Activated T-helper 2 cell treated with anti-CD3 and anti-CD28 coated beads, Interferon-gamma antibody, Interleukin-2, Interleukin-4, amounts not matched to agents 10 μg/mL and 5 μg/mL and 100 μg/mL, durations not matched to agents 14 hours and 24 hours and 36 hours (primary cell): ENCODE measurements at places on chromosomes 7 and 10. TPM values are rescaled to one million over a fixed set of nuclear protein-coding genes. Genes with fewer than 3 reads are reported as not detected.

The ANKRD2 gene
- total RNA-seq: 0.18 and 0.57 TPM in 2 replicates

GRCh38 chr7:124566583-124566982 lies 199.0 kb downstream of the GPR37 start:
- no peak overlapping the region for H3K4me3 ChIP-seq
- no peak for DNase-seq
- H3K4me1 ChIP-seq: no peaks in the 10 kb centered on the region
- no peak overlapping the region for H3K27ac ChIP-seq
- H3K27me3 ChIP-seq: no peaks in the 10 kb centered on the region
- H3K36me3 ChIP-seq: no peaks in the 10 kb centered on the region

The XRCC2 gene
- 21.8 and 22.2 TPM in 2 replicates for total RNA-seq

The ACBD7 gene
- total RNA-seq: 3.6 and 4.8 TPM in 2 replicates
